ENCODE measurements at places on chromosomes 11 and 22.

DNA sequence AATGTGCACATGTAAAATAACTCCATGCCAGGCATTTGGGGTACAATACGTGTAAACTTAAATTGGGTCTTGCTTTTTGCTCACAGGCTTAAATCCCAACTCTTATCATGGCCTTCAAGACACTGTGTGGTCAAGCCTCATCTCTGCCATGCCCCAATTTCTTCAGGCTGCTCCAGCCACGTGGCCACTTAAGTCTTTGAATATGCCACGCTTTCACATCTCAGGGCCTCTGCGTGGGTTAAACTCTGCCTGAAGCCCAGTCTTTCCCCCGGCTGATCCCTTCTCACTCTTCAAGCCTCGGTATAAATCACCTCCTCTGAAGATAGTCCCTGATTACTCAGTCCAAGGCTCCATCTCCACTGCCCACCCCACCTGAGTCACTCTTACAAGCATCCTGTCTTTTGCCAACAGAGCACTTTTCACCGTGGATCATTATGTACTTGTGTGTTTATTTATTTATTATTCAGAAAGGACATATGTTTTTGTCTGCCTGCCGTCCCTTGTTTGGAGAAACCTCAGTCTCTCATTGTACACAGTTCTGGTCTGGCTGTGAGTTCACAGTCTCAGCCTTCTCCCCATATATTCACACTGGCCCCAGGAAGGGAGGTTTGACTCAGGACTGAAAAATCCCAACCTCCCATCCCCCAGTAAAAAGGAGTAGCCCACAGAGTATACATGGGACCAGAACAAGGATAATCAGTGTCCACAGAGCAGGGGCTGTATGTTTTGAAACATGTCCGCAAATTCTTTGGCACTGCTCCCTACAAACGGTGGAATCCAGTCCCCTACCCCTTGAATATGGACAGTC, 344.7 kb downstream of the MN1 start:
- DNase-seq, result no peak

- DNase-seq, result no peak
These were observed 378.1 kb downstream of the LARGE1 start for GRCh38 chr22:33542153-33542552.

GRCh38 chr22:35307892-35308291, 8.2 kb downstream of the TOM1 start:
- no peak for DNase-seq

- no peak for DNase-seq
These were observed 48.4 kb upstream of the SYT7 start for GRCh38 chr11:61629082-61629833.

DNA sequence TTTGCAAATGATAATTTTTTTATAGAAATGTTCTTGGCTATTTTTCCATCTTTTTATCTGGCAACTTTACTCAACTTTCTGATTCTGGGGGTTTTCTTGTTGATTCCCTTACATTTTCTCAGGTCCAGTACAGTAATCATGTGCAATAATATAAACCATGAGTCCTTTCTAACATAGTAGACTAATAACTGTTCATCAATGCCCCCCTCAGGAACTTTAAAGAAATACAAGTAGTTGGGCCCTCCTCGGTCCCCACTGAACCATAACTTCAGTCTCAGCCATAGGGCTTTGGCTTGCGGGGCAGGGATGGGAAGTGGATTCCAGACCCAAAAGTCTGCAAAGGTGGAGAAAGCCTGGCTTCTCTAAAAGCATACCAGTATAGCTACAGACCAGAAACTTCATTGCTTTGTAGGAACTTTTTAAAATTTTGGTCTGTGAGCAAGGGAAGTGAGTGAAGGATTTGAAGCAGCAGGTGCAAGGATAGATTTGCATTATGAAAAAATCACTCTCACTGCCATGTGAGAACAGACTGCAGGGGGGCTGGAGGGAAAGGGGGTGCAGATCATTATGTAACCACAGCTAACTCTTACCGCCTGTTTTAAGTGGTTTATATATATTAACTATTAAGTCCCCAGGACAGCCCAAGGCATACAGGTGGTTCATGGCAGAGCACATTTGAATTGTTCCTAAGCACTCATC, 10.4 kb upstream of the TUB start:
- no peak for DNase-seq

GRCh38 chr11:45982656-45983470, 60.4 kb downstream of the LARGE2 start:
- DNase-seq, result no peak

DNA sequence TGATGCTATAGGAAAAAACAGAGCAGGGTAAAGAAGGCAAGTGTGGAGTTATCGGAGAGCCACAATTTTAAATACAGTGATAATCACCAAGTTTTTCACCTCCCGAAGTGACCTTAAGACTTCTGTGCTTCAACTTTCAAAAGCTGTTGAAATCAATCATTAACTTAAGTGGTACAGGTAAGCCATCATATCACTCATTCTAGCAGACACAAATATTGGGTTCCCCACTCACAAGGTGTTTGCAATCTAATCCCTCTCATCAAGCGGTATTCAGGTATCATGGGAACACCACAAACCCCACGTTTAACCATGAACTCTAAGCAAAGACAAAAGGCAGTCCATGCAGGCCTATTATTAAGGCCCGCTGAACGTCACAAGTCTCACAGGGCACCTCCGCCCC, 26.8 kb downstream of the LARGE1 start:
- DNase-seq, result no peak

GRCh38 chr11:59671471-59671870, 2.6 kb upstream of the PATL1 start:
- no peak for DNase-seq

DNA sequence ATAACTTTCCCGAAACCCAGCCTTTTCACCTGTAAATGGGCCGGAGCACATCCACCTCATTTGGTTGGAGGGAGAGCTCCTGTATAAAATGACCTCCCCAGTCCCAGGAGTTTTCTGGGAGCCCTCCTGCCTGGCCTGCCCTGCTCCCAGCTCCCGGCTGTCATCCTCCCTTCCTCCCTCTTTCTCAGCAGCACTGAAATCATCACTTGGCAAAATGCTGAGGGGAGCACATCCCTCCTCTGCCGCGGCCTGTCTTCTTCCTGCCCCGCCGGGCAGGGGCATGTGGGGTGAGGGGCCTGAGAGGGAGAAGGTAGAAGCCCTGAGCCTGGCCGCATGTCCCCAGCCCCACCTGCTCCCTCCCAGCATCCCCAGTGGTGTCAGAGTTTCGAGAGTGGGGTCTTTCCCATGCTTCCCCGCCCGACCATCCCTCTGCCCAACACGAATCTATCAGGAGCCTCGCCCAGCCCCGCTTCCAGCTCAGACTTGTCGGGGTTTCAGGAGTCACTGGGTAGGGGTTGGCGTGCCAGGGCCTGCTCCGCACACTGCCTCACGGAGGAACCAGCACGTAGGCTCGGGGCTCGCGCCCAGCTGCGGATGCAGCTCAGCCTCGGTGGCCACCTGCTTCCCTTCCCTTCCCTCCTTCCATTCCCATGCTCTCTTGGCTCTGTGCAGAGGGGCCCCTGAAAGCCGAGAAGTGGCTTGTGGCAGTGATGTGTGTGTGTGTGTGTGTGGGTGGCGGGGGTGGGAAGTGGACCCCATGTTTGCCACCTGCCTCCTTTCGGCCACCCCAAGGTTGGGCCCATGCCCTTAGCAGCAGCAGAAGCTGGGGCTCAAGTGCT, 37.1 kb downstream of the NECTIN1 start:
- no peak for DNase-seq

DNA sequence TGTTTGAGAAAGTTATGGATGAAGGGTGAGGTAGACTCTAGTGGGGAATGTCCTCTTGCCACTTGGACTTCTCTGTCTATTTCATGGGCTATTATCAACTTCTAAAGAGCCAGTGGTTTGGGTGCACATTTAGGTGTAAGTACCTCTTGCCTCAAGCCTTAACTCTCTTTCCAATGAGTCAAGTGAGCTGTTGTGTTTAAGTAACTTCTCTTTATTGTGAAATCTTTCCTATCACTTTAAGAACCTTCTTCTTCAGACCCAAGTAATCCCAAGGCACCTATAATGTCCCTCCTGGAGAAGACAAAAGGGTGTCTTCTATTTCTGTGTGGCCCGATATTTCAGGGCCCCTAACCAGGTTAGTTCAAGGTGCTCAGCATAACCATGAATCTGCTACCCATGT, 90.5 kb upstream of the VPREB1 start:
- no peak for DNase-seq

DNA sequence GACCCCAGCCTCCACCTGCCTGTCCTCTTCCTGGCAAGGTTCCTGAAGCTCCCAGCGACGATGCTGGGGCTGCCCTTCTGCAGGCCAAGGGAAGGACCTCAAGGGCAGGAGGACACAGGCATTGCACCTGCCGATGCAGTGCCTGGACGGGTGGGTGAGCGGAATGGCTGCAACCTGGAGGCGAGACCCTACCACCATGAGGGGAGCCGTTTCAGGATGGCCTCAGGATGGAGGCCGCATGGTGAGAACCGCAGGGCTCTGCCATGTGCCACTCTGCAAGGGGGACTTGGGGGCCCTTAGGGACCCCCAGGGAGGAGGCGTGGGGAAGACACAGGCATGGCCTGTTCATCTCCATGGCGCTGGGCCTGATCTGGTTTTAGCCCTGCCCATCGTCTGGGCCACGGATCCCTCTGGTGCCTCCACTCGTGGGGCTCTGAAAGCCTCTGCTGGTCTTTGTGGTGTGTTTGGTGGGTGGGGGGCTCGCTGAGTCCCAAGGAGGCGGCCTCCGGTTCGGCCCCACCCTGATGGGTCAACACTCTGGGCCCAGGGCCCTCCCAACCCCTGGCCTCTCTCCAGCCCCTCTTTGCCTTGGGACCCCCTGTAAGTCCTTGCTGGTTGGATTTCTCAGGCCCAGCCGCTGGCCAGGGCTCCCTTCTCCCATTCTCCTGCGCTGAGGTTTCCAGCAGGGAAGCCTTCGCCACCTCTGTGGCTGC, 1.3 kb upstream of the LSP1 start:
- DNase-seq, result no peak

- DNase-seq, result no peak
These were observed 1.9 kb downstream of the GRK3 start for GRCh38 chr22:25566186-25566897.

DNA sequence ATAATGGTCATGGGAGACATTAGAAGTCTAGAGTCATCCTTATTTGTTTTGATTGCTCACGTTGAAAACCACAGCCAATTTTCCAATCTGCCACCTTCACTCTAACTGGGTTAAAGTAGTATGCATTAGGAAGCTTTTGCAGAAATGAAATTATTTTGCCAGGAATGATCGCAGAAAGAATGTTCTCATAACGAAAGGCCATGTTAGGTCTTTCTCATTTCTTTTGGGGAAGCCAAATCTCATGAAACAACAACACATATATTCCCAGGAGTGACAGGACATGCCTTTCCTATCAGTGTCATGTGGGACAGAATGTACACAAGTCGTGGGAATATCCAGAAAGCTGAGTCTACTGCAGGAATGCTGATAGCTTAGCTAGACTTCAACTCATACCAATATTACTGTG, 386.3 kb downstream of the AASDHPPT start:
- no peak for DNase-seq

GRCh38 chr11:110621826-110622225, 90.4 kb downstream of the ARHGAP20 start:
- no peak for DNase-seq

DNA sequence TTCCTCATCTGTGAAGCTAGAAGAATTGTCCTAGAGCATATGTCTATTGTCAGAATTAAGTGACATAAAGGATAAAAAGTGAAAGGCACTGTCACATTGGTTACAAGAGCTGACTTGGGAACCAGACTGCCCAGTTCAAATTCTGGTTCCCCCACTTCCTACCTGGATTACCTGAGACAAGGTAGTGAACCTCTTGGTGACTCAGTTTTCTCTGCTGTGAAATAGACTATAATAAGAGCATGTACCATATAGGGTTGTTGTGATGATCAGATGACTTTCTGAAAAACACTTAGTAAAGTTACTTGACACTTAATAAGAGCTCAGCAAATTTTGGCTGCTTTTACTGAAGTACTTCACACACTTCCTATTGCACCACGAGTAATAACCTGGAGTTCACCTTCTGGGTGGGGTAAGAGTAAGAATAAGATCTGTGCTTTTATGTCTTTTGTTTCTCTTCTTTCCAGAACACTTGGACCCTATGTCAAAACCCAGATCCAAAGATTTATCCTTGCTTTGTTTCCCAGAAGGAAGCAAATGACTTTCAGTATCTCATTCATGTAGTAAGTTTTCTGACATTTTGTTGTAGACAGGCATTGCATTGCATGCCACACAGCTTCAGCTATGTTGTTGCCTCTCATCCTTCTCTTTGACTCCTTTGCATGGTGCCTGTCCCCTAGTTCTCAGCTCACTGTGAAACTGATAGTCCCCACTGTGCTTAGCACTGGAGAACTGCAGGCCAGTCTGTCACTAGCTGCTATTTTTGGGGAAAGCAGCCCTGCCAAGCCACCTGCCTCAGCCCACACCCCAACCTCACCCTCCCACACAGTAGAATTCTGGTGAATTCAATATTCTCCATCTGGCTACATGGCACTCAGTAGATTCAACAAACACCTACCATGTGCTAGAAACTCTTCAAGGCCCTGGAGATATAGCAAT, 121.8 kb upstream of the POU2AF2 start:
- no peak for DNase-seq

GRCh38 chr11:78187366-78188285, 800 bp downstream of the KCTD21 start:
- no peak for DNase-seq

- no peak for DNase-seq
These were observed 9.7 kb downstream of the EHF start for GRCh38 chr11:34630544-34630943.

DNA sequence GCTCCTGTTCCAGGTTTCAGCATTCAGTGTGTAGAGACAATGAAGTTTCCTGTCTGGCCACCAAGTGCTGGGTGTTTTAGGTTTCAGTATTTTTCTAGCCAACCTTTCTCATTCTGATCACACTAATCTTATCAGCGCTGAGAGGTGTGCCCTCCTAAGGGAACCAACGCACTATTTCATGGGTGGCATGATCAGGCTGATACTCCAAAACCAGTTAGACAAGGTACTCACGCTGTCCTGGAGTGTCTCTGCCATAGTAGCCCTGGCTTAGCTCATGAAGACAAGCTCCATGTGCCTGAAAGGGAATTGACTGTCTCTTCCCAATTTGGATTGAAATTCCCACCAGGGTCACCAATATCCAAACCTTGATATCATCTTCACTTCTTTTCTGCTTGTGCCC, 8.0 kb upstream of the RAB38 start:
- no peak for DNase-seq

GRCh38 chr11:44989831-44990566, 39.3 kb upstream of the TP53I11 start:
- DNase-seq, result no peak

DNA sequence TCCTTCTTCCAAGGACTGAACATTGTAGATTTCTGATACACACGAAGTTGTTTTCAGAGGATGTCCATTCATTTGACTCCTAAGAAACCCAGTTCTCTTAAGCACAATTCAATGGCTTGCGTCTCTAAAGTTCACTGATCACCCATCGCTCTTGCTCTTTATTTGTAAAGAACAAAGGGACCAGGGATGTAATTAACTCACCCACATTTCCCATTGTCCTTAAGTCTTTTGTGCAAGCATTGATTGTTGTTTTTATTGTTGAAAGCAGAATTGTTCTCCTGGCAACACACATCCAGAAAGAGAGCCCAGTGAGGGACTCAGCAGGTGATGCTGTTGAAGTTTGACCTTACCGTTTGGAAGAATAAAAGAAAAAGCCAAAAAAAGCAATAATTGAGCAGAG, 59.2 kb downstream of the SPON1 start:
- no peak for DNase-seq

GRCh38 chr22:29313576-29314466, 1.7 kb downstream of the RASL10A start:
- DNase-seq, result no peak
